ENCODE measurements at places on chromosomes 7 and 10. TPM values are rescaled to one million over a fixed set of nuclear protein-coding genes. Genes with fewer than 3 reads are reported as not detected.

The STK31 gene
- 0.15 TPM for total RNA-seq

- H3K36me3 ChIP-seq, result peaks cover 42% of the 10 kb centered on the region
- peaks cover 8% of the 10 kb centered on the region for H3K4me1 ChIP-seq
- H3K4me3 ChIP-seq, result no peak overlapping the region
- peaks cover 26% of the 10 kb centered on the region for H3K27me3 ChIP-seq
Observed at GRCh38 chr7:23204241-23204640, 22.4 kb downstream of the NUP42 start.

The CTBP2 gene
- 0.40 TPM for total RNA-seq

DNA sequence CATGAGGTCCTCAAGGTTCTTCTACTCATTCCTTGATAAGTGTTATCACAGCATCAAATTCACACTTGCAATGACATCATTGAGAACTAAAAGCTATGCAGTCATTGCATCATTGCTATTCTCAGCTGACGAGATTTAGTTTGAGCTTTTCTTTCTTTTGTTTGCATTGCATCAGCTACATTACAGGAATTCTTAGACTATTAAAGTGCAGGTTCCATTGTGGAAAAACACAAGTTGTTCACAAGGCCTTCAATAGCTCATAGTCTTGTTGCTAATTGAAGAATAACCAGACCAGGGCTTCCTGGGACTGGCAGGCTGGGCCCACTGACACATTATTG lies 139.3 kb downstream of the CXCL12 start:
- peaks cover 3% of the 10 kb centered on the region for H3K27me3 ChIP-seq
- DNase-seq, result no peak
- no peaks in the 10 kb centered on the region for H3K36me3 ChIP-seq
- no peak overlapping the region for H3K27ac ChIP-seq

- H3K36me3 ChIP-seq, result no peaks in the 10 kb centered on the region
- H3K27me3 ChIP-seq, result no peaks in the 10 kb centered on the region
- peak overlapping the region; percentile 40 for H3K4me3 ChIP-seq
- peak overlapping the region; percentile 41 for H3K27ac ChIP-seq
Observed at GRCh38 chr10:486666-487322, 202.7 kb downstream of the DIP2C start.

The AZGP1 gene
- total RNA-seq, result not detected

- H3K4me3 ChIP-seq, result no peak overlapping the region
- no peak overlapping the region for H3K27ac ChIP-seq
- DNase-seq, result no peak
- no peaks in the 10 kb centered on the region for H3K4me1 ChIP-seq
- H3K27me3 ChIP-seq, result no peaks in the 10 kb centered on the region
- no peaks in the 10 kb centered on the region for H3K36me3 ChIP-seq
Observed at GRCh38 chr10:116385311-116385710, 42.3 kb upstream of the PNLIPRP3 start.

DNA sequence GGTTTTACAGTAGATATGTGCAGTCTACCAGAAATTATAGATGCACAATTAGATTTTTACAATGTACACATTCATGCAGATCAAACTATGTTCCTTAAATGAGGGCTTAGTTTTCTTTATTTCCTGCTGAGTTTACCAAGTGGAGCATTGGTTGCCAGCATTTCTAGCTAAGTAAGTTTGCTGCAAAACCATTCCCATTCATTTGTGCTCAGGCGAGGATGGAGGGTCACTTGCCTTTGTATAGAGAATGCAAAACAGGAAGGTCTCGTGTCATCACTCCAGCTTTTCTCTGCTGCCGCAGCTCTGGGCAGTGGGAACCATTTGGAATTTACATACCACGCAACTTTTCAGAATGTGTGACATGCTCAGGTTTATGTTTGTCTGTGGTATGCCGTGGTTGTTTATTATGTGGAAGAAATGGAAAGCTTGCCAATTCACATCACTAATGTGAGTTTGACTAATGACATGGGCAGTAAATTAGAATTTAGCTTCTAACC lies 198.6 kb downstream of the TRIL start:
- H3K36me3 ChIP-seq, result no peaks in the 10 kb centered on the region
- H3K4me1 ChIP-seq, result no peaks in the 10 kb centered on the region
- DNase-seq, result no peak
- H3K27me3 ChIP-seq, result peaks cover 2% of the 10 kb centered on the region
- H3K4me3 ChIP-seq, result no peak overlapping the region

GRCh38 chr7:47474937-47475879 lies 106.7 kb downstream of the TNS3 start:
- H3K27ac ChIP-seq, result no peak overlapping the region
- H3K4me1 ChIP-seq, result no peaks in the 10 kb centered on the region
- H3K4me3 ChIP-seq, result no peak overlapping the region
- H3K36me3 ChIP-seq, result no peaks in the 10 kb centered on the region
- no peaks in the 10 kb centered on the region for H3K27me3 ChIP-seq
- DNase-seq, result no peak

GRCh38 chr10:102310361-102311024 lies 65.2 kb downstream of the GBF1 start:
- no peaks in the 10 kb centered on the region for H3K27me3 ChIP-seq
- peaks cover 8% of the 10 kb centered on the region for H3K36me3 ChIP-seq
- no peak overlapping the region for H3K27ac ChIP-seq
- no peak overlapping the region for H3K4me3 ChIP-seq
- H3K4me1 ChIP-seq, result peaks cover 28% of the 10 kb centered on the region

- H3K4me1 ChIP-seq, result peaks cover 11% of the 10 kb centered on the region
- H3K27ac ChIP-seq, result no peak overlapping the region
- H3K27me3 ChIP-seq, result peaks cover 13% of the 10 kb centered on the region
- no peaks in the 10 kb centered on the region for H3K36me3 ChIP-seq
Observed at GRCh38 chr10:98340261-98340939, 72.4 kb upstream of the LOXL4 start.

The C10orf62 gene
- total RNA-seq, result not detected

The TMEM140 gene
- total RNA-seq, result 25.3 TPM

DNA sequence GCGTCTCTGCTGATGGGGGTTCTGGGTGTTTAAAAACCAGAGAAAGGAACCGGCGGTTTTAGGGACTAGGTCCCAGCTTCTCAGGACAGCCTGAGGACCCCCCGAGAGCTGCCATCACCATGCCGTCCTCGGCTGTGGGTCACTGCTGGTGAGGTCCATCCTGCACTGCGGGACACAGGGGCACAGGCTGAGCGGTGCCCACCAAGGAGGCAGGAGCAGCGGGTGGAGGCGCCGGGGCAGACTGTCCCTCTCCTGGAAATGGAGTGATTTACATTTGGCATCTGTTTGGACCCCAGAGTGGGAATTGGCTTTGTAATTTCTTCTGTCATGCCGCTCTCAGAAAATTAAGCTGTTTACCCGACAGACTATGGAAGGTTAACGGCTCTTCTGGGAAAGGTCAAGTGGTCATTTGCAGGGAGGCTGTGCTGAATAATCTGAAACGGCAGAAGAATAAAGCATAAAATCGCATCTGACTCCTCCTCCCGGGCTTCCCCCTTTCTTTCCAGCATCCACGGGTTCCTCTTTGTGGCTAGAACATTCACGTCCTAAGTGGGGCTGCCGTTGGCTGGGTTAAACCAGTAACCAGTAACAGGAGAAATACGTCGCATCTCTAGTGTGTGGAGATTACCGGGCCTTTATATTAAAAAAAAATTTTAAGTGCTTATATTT lies 31.7 kb downstream of the LHPP start:
- H3K27me3 ChIP-seq, result no peaks in the 10 kb centered on the region
- H3K4me1 ChIP-seq, result peaks cover 7% of the 10 kb centered on the region

The TET1 gene
- total RNA-seq, result 3.0 TPM

DNA sequence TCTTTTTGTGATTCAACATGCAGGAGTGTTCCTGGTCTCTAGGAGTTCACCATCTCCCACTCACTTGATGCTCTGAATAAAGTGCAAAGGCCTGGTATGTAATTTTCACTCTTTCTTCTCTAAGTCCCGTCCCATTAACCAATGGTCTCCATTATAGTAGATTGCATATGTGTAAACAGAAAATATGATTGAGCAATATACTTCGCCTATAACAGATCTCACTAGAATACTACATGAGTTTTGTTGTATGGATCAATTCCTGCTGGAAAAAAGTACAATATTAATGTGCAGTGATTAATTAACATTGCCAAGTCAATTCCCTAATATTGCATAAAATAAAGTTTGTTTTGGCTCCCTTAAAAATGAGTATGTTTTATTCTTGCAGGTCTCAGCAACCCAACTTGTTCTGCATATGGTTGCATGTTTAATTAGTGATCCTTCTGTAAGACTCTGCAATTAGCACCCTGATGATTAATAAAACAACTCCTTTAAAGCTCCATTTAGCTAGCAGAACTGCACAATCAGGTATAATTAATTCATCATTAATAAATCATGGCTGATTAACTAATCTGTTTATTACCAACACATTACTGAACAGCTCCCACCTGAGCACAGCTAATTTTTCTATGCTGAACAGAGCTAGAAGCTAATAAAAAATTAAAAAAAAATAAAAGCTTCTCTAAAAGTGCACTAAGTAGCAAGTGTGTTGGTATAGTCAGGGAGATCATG lies 37.8 kb upstream of the ATOH7 start:
- no peak overlapping the region for H3K4me3 ChIP-seq
- no peak overlapping the region for H3K27ac ChIP-seq
- no peaks in the 10 kb centered on the region for H3K36me3 ChIP-seq

DNA sequence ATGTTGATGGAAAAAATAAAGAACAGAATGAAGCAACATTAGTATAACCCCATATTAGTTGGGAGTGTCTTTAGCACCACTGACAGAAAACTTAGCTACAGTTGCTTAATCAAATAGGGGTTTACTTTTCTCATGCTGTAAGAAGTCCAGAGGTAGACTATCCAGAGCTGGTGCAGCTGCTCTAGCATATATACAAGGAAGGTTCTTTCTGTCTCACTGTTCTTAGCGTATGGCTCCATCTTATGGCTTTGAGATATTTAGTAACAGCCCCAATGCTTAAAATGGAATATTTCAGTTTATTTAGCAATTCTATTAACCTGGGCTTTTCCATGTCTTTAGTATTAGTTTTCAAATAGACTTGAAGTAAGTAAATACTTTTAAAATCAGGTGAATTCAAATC lies 15.2 kb upstream of the WNT2 start:
- H3K27ac ChIP-seq, result no peak overlapping the region
- H3K4me1 ChIP-seq, result no peaks in the 10 kb centered on the region
- H3K27me3 ChIP-seq, result no peaks in the 10 kb centered on the region
- H3K36me3 ChIP-seq, result no peaks in the 10 kb centered on the region
- DNase-seq, result no peak
- H3K4me3 ChIP-seq, result no peak overlapping the region

GRCh38 chr7:48225101-48225500 lies 53.8 kb downstream of the ABCA13 start:
- H3K27ac ChIP-seq, result no peak overlapping the region
- H3K4me3 ChIP-seq, result no peak overlapping the region
- H3K27me3 ChIP-seq, result peaks cover 5% of the 10 kb centered on the region
- no peaks in the 10 kb centered on the region for H3K36me3 ChIP-seq
- DNase-seq, result no peak
- no peaks in the 10 kb centered on the region for H3K4me1 ChIP-seq

The PAX2 gene
- not detected for total RNA-seq

DNA sequence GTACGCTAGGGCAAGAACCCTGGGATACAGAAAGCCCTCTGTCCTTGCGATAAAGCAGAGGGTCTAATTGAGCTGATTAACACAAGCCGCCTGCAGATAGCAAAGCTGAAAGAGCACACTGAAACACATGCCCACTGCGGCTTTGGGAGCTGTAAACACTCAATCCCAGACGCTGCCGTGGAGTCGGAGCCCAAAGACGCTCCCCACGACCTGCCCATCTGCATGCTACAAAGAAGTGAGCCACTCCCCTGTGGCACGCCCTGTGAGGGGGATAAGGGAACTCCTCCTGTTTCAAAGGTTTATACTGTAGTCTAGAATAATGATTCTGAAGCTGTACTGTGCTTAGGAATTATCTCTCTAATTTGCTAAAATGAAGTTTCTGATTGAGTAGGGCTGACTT lies 985.6 kb upstream of the GHITM start:
- H3K27ac ChIP-seq, result no peak overlapping the region
- no peaks in the 10 kb centered on the region for H3K27me3 ChIP-seq
- H3K4me3 ChIP-seq, result no peak overlapping the region
- no peaks in the 10 kb centered on the region for H3K4me1 ChIP-seq
- no peak for DNase-seq
- no peaks in the 10 kb centered on the region for H3K36me3 ChIP-seq

- no peaks in the 10 kb centered on the region for H3K36me3 ChIP-seq
- no peak for DNase-seq
- no peak within 1 kb of the TSS for H3K27ac ChIP-seq
Observed at GRCh38 chr7:29806208-29806994, at the start of gene WIPF3. TSS of gene WIPF3 (plus strand) at chr7:29806508. CDS start at chr7:29834725, 28,217 bp downstream.

- H3K27me3 ChIP-seq, result no peaks in the 10 kb centered on the region
- H3K36me3 ChIP-seq, result no peaks in the 10 kb centered on the region
- H3K4me3 ChIP-seq, result no peak overlapping the region
- DNase-seq, result no peak
Observed at GRCh38 chr10:17379151-17379690, 75.2 kb downstream of the ST8SIA6 start.

The CCL24 gene
- total RNA-seq, result not detected

The NUTM2A gene
- 0.89 TPM for total RNA-seq

DNA sequence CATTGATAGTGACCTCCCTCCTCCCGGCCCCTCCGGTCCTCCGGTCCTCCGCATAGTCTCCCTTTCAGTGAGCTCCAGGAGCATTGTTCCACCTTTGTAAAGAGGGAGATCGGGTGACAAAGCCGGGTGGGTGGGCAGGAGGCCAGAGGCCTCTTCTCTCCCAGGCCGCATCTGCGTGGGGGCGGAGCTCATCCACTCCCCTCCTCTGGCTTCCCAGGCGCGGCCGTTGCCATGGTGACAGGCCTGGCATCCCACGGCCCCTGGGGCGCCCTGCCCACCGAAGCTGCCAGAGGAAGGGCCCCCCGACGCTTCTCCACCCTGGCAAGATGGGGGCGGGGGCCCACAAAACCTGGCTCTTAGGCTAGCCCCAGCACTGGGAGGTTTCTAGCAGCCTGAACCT lies 4.4 kb upstream of the FZD9 start:
- peaks cover 6% of the 10 kb centered on the region for H3K4me1 ChIP-seq
- H3K4me3 ChIP-seq, result no peak overlapping the region
- peaks cover 3% of the 10 kb centered on the region for H3K27me3 ChIP-seq
- DNase-seq, result no peak
- no peaks in the 10 kb centered on the region for H3K36me3 ChIP-seq

- H3K36me3 ChIP-seq, result peaks cover 1% of the 10 kb centered on the region
- no peak for DNase-seq
- no peaks in the 10 kb centered on the region for H3K4me1 ChIP-seq
Observed at GRCh38 chr10:31157123-31158010, 125.7 kb upstream of the ZNF438 start.

DNA sequence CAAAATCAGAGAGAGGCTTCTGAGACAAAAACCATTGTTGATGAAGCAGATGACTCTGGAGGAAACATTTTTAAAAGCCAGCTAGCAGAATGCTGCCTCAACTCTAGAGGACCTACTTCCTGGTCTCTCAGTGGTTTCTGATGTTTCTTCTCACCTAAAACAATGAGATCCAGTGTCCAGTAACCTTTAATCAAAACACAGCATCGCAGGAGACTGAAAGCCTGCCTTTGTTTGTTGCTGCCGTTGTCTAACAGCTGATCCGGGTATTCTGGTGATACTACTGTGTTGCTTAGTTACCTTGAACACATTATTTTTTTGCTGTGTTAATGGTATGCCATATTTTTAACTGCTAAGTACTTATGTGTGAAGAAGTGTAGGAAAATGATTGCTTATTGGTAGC lies 70.9 kb downstream of the WIPF3 start:
- H3K4me3 ChIP-seq, result no peak overlapping the region
- no peak overlapping the region for H3K27ac ChIP-seq
- no peaks in the 10 kb centered on the region for H3K4me1 ChIP-seq
- DNase-seq, result no peak

The CALML3 gene
- total RNA-seq, result not detected

GRCh38 chr10:88536437-88536836 lies 46.7 kb downstream of the RNLS start:
- no peak overlapping the region for H3K27ac ChIP-seq
- no peaks in the 10 kb centered on the region for H3K36me3 ChIP-seq
- no peak for DNase-seq
- H3K27me3 ChIP-seq, result peaks cover 21% of the 10 kb centered on the region

Measured in activated CD4-positive, alpha-beta T cell treated with anti-CD3 and anti-CD28 coated beads, Interleukin-2, amount 10 ng/mL, durations not matched to agents 7 days and 5 days (primary cell).